Stimulated activated naive CD4-positive, alpha-beta T cell (primary cell): ENCODE measurements at places on chromosomes 4 and X.

DNA sequence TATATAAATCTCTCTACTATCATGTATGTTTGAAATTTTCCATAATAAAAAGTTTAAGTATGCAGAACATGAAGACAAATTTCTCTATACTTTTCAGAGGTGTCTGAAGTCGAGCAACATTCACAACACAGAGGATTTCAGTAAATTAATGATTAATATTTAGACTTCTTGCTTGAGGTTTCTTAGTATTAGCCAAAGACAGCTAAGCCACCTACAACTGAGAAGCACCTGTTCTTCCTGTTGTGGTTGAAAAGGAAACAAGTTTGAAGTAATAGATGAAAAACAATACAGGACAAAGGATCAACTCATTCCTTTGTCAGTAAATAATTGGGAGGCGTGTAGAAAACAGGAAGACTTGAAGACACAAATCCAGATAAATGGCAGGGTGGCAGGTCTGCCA is 21.1 kb downstream of the SCML1 start:
- no peak for DNase-seq

- no peak for DNase-seq
These were observed 18.0 kb downstream of the FAM184B start for GRCh38 chr4:17763416-17763815.

- no peak for DNase-seq
These were observed 15.8 kb downstream of the UBE2K start for GRCh38 chr4:39713691-39714090.

DNA sequence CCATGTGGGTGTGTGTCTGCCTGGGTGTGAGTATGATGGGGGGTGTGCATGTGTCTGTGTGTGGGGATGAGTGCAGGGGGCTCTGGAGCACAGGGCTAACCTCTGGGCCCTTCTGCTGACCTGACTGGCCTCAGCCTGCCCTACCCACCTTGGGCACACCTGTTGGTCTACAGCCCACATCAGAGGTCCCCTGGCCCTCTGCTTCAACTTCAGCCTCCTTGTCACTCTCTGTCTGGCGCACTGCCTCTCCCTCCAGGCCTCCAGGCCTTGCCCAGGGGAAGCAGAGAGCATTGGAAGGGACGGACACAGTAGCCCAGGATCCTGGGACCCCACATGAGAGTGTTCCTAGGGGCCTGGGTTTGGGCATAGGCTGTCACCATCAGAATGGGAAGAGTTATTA is 115.4 kb downstream of the EFNB1 start:
- DNase-seq: no peak

GRCh38 chr4:19703391-19703790 is 548.3 kb upstream of the SLIT2 start:
- DNase-seq: no peak

DNA sequence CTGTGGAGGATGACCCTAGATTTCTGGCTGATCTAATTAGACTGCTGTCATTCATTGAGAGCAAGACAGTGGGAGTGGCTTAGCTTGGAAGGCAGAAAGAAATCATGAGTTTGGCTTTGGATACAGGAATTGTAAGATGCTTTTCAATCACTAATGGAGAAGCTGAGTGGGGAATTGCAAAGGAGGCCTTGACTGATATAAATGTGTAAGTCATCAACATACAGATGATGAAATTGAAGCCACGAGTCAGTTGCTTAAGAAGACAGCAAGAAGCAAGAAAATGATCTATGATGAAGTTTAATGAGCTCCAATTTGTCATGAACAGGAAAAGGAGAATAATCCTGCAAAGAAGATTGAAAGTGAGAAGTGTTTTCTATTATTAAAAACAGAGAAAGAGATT is 136.7 kb upstream of the C1QTNF7 start:
- DNase-seq: no peak

DNA sequence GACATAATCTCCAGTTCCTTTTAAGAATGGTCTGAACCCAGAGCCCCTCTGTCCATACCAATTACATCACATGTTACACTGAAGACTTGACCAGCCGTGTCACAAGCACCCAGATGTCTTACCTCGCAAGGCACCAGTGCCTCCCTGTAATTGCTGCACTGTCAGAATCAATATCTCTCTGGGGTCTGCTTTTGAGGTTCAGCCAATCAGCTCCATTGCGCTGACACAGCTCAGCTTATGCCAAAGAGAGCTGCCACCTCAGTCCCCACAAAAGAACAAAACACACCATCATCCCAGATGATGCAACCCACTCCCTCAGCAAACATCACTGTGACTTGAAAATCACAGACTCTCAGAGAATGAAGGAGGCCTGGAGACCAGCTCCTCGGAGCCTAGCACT is 82.5 kb upstream of the SORBS2 start:
- no peak for DNase-seq

DNA sequence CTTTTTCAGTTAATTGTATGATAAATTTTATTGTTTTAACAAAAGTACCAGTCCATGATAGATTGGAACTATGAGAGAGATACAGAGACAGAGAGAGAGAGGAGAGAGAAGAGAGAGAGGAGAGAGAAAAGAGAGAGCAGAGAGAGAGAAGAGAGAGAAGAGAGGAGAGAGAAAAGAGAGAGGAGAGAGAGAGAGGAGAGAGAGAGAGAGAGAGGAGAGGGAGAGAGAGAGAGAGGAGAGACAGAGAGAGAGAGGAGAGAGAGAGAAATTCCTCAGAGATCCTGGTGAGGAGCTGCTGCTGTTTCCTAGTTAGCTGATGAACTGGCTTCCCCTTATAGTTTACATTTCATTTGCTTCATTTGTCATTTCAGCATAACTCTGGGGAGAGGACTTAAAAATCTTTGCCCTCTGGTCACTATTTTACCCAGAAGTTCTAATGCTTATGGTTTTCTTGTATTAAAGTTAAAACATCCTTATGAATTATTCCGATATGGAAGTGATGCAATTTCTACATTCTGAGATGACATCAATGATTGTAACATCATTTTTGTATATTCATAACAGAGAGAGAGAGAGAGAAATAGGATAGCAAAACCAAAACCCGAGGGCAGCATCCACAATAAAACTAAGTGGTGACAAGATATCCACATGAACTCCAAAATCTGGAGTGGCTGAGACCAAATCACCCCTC is 10.8 kb downstream of the CTAG1A start:
- no peak for DNase-seq

DNA sequence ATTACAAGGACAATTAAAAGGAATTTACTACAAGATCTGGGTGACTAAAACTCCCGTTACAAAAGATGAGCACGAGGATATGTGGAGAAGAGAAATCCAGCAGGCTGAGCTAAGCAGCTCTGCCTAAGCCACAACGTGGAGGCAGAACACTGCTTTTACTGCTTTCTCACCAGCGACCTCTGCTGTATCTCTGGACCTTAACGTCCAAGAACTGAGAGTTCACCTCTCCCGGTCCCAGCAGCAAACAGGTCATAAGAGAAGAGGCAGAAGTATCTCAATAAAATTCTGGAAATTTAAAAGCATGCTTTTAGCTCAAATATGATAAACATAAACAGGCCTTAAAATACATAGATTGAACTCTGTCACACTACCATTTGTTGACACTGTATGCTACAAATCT is 81.0 kb downstream of the ADGRA3 start:
- DNase-seq: no peak

- no peak for DNase-seq
These were observed 475.9 kb upstream of the GALNT7 start for GRCh38 chr4:172692701-172693100.

- DNase-seq: peak; percentile 16
These were observed 856 bp downstream of the SLC9B1 start for GRCh38 chr4:103018391-103019307.

GRCh38 chrX:153882086-153882498 is 3.9 kb downstream of the L1CAM start:
- DNase-seq: no peak

- no peak for DNase-seq
These were observed 72.5 kb downstream of the GNL3L start for GRCh38 chrX:54602563-54602962.

- no peak for DNase-seq
These were observed 6.8 kb upstream of the XAGE3 start for GRCh38 chrX:52874661-52875060.

GRCh38 chr4:183757060-183757459 is 98.0 kb downstream of the TRAPPC11 start:
- DNase-seq: no peak

DNA sequence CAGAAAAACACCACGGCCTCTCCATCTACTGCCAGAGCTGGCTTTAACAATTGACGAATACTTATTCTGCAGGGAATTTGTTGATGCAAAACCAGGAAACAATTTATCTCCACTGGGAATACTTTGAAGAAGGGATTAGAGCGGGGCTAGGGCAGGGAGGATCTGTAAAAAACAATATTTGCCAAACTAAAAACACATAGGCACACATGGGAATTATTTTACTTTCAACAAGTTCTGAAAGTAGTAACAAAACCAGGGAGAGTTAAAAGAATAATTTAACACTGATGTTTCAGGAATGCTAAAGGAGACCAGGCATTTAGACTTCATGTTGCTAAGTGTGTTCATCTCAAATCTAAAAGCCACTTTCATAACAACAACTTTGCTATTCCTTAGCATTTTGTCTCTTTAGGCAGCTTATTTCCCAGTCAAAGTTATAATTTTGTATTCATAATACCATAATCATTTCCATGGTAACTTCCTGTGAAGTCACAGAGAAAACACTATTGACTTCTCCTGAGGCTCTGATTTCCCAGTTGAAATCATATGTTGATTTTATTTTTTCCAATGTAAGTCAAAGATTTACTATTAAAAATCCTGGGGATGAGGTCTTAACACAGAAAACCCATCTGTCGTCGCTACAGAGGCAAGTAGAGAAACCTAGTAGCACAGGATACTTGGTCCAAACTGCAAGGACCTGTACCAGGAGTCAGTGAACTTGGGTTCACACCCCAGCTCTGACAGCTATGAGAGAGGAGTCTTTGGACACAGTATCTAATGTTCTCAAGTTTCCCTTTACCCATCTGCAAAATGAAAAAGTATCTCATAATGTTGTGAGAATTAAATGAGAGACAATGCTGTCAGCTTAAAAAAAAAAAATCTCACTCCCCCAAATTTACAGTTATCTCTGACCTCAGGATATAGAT is 69.3 kb downstream of the SH3RF1 start:
- no peak for DNase-seq
